Dorsolateral prefrontal cortex (tissue), 122 donors: ENCODE measurements at places on chromosomes 1 and 21. TPM values are rescaled to one million over a fixed set of nuclear protein-coding genes. Genes with fewer than 3 reads are reported as not detected.

DNA sequence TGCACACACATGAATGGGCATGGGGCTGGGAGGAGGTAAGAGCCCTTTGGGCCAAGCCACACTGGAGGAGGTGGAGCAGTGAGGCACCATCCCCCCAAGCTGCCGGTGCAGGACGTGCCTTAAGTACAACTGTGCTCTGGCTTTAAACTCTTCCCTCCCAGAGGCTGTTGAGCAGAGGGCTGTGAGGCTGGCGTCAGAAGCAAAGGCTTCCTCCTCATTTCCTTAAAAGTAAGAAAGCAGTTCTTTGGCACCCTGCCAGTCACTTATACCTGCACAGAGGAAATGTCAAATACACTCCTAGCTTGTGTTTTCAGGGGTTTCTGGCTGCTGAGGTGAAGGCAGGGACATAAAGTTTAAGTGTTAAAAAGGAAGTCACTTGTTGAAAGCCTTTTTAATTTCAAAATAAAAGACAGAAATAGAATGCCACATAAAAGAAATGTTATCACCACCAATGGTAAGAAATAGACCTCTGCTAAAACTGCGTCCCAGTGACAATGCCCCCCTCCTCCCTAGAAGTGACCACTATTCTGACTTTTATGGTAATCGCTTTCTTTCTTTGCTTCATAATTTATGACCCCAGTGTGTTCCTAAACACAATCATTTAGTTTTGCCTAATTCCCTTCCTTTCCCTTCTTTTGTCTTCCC, 33.0 kb downstream of the LAMC2 start:
- DNase-seq: no peak

DNA sequence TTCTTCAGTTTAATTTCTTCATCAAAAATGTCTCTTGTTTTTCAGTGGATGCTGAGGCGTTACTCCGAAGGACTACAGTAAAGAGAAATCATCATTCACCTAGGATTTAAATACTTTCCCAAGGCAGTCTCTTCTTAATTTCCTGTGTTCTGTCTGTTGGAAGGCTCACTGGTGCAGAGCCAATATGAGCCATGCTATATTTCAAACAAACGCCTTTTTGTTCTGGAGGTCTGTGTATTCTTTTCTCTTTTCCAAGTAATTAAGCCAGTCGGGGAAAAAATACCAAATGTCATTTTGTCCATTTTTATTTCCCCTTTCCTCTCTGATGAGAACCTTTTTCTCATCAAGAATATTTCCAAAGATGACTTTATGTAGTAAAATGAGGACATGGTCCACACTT, 206.5 kb downstream of the RWDD3 start:
- no peak for DNase-seq

GRCh38 chr1:22807340-22807739, 96.7 kb downstream of the EPHB2 start:
- no peak for DNase-seq

Gene CACNA1S
- 0.32 TPM for total RNA-seq

Gene S100A2
- total RNA-seq: not detected

Gene TSPAN2
- total RNA-seq: 3.4 TPM

GRCh38 chr1:206532368-206532767, 25.0 kb downstream of the RASSF5 start:
- DNase-seq: no peak

DNA sequence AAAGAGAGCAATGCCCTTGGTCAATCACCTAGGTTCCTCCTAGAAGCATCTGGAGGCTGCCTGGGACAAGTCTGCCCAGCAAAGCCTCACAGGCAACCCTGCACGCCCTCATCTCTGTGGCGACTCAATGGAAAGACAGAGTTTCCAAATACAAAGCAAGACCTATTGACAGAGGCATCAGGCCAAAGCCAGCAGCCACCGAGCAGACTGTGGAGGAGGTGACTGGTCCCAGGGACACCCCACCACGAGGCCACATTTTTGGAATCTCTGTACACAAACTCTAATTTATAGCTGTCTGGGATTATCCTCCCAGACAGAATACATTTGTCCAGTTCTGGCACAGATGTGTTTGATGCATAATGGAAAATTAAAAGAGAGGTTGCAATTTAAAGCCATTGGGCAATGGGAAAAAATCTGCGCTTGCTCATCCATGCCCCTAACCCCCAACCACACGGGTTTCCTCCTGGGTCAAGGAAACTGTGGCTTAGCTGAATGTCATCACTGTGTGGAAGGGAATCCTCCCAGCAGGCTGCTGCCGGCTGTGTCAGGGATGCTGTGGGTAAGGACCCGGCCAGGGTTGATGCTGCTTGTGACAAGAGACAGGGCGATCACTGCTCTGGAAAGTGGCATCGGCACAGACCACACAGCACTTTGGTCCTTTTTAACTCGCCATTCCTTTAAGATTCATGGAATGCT, 14.3 kb downstream of the TSPAN2 start:
- no peak for DNase-seq

Gene SLC22A15
- total RNA-seq: 34.5 TPM

Gene B3GALT2
- 37.2 TPM for total RNA-seq

GRCh38 chr1:75732703-75733102, 8.2 kb downstream of the ACADM start:
- no peak for DNase-seq

- DNase-seq: no peak
Measured at GRCh38 chr1:161966067-161966466, 57.6 kb downstream of the OLFML2B start.

DNA sequence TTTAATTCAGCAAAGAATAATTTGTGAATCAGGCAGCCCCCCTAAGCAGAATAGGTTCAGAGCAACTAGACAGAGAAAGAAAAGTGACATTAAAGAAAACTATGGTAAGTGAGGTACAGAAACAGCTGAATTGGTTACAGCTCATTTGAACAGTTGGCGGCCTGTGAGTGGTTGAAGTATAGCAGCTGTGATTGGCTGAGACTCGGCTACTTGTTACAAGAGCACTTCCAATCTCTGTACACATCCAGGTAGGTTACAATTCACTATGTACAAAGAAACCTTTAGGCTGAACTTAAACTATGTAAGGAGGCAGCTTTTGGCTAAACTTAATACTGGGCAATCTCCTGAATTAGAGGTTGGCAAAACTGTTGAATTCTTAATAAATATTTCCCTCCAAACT, 171.1 kb upstream of the LHX8 start:
- no peak for DNase-seq

Gene B3GALT5
- 5.1 TPM for total RNA-seq

- peak; percentile 32 for DNase-seq
Measured at GRCh38 chr21:41956926-41957729, 3.3 kb upstream of the C2CD2 start.

Gene CYP4B1
- total RNA-seq: not detected

GRCh38 chr1:182114627-182115023, 53.1 kb upstream of the ZNF648 start:
- DNase-seq: no peak

DNA sequence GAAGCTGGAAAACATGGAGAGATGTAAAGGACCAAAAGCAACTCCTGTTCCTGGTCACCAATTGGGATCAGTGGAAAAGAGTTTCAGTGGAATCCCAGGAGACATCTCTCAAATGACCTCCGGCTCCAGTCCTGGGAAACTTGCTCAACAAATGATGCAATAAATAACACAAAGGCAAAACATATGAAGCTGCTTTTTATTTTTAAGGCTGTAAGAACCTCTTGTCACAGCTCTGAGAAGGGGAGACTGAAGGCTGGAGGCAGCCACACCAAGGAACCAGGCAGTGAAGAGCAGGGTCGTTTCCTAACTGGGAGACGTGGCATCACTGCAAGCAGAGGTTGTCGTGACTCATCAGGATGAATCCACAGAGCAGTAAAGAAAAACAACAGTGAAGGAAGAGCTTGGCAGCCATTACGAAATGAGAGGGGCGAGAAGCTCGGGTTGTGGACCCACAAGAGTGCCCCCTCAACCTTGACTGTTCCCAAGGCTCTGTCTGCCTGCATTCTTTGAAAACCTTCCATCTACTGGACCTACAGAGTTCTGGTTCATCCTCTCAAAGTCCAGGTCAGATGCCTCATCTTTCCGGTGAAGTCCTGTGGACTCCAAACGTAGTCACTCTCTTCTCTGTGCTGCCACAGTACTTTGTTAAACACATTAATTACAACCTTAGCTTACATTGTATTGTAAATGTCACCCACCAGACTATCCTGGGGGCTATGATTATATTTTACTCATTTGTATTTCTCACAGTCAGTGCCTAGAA, 32.1 kb downstream of the JAK1 start:
- DNase-seq: no peak

GRCh38 chr1:27935721-27936120, 921 bp downstream of the SMPDL3B start:
- no peak for DNase-seq

Gene CRB1
- total RNA-seq: 20.4 TPM

DNA sequence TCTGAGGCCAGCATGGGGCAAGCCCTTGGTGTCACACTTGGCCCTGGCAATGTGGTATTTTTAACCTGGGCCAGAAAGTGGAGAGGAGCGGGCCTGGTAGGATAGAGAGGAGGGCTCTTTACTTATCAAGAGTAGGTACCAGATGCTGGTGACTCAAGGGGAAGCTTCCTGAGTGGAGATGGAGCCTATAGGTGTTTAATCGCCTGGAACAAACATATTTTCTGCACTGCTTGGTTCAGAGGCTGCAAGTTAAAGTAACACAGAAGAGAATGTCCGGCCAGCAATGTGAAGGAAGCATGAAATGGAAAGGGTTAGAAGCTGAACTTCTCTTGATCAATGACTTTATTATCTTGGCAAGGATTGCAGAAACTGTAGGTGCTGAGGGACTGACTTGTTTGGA, 74.3 kb downstream of the DDR2 start:
- DNase-seq: no peak

- no peak for DNase-seq
Measured at GRCh38 chr1:227191607-227192006, 126.7 kb downstream of the CDC42BPA start.

DNA sequence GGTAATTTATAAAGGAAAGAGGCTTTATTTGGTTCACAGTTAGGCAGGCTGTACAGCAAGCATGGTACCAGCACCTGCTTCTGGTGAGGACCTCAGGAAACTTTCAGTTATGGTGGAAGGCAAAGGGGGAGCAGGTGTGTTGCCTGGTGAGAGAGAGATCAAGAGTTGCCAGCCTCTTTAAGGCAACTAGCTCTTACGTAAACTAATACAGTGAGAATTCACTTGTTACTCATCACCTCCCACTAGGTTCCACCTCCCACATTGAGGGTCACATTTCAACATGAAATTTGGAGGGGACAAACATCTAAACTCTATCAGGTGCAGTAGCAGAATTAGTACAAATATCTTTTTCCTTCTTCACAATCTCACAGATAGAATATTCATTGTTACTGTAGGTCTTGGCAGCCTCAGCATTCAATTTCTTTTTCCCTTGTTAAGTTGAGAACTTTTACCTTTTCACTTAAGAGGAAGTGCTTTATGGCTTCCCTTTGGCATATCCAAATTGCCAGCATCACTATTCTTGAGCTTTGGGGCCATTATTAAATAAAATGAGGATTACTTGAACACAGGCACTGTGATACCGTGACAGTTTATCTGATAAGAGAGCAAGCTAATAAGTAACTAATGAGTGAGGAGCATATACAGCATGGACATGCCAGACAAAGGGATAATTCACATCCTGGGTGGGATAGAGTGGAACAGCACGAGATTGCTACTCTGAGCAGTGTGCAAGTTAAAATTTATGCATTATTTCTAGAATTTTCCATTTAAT, 48.4 kb downstream of the MAGI3 start:
- DNase-seq: no peak

GRCh38 chr1:85027242-85027983, 20.9 kb downstream of the MCOLN3 start:
- DNase-seq: no peak

GRCh38 chr1:217336724-217337123, 294.2 kb downstream of the GPATCH2 start:
- no peak for DNase-seq

Gene ADAMTS4
- 33.4 TPM for total RNA-seq

- peak; percentile 29 for DNase-seq
Measured at GRCh38 chr1:39409055-39409816, 82.2 kb upstream of the BMP8A start.

DNA sequence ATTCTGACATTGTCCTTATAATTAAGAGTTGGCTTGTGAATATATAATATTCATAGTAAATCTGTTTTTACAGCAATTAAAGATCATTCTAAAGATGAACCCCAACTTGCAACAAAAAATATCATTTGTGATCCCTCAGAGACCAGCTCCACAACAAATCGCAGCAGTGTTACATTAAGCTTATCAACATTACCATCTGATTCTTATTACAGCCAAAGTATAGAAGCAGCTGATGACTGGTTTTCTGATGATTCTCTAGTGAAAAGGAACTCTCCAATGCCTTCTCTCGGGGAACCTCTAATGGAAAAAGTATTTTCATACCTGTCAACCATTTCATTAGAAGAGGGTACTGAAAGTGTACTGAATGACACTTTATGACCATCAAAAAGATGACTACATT, 45.4 kb downstream of the C1orf185 start:
- DNase-seq: no peak

Gene PGLYRP4
- total RNA-seq: not detected

DNA sequence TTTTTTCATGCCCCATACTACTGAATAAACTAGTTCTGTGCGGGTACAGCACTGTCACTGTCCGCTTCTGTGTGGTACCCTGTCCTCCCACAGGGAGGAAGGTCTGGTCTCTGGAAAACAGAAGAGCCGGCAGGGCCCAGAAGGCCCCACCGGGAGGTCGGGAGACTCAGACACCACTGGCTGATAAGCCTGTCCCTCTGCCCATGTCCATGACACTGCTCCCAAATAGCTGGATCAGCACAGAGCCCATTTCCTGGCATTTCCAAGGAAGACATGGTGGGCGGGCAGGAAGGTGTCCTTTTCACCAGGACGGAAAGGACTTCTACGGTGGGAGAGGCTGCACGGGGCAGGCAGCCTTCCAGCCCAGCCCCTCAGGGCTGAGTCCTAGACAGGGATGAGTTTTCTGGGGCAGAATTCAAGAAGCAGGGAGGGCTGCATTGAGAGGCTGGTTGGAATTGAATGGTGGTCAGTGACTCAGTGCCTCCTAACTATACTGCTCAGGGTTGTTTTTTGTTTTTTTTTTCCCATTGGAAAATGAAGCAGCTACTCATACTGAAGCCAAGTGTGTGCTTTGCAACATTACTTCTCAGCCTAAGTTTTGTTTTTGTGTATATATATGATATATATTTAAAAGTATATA, 7.1 kb downstream of the PSRC1 start:
- DNase-seq: no peak

DNA sequence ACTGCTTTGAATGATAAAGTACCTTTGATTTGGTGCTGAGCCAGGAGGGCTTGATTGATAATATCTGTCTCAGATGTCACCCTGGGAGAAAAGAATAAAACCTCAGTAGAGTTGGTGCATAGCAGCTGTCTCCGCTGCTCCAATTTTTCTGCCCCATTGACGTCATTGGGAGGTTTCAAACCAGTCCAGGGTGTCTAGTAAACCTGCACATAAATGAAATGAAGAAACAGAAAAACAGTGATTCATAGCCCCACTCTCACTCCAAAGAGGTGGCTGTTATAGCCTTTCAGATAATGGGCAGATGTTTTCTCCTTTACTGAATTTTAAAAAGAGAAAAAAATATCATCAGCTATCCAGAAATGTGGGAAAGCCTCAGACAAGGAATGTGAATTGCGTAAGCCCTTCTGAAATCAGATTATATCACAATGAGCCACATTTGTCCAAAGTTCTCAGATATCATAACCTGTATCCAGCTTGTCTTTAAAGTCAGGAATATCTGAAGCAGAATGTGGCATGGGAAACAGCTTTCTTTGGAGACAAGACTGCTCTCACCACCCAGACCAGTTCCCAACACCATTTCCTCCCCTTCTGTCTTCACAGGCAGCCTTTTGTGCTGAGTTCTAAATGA, 351.3 kb upstream of the SGIP1 start:
- no peak for DNase-seq
